ENCODE measurements at places on chromosomes 16 and 17. TPM values are rescaled to one million over a fixed set of nuclear protein-coding genes. Genes with fewer than 3 reads are reported as not detected.

DNA sequence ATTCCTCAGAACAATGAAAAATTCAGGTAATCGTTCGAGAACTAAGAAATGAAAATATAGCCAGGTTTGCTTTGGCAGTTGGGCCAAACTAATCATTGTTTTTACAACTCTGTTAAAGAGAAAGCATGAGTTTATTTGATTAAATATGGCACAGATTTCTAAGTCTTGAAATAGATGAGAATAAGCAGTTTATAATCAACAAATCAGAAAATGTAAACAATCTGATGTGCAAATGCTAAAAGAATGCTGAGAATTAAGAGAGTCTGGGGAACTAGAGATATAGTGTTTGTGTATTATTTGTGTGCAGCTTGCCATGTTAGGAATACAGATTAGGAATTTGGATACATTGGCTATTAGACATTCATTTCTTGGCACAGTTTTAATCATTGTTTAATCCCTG is 212.5 kb downstream of the TANC2 start:
- no peak for DNase-seq

- no peak for DNase-seq
These were observed 471 bp downstream of the PARD6A start for GRCh38 chr16:67661101-67661761.

GRCh38 chr16:789191-789850 is 901 bp downstream of the CHTF18 start:
- DNase-seq, result no peak

DNA sequence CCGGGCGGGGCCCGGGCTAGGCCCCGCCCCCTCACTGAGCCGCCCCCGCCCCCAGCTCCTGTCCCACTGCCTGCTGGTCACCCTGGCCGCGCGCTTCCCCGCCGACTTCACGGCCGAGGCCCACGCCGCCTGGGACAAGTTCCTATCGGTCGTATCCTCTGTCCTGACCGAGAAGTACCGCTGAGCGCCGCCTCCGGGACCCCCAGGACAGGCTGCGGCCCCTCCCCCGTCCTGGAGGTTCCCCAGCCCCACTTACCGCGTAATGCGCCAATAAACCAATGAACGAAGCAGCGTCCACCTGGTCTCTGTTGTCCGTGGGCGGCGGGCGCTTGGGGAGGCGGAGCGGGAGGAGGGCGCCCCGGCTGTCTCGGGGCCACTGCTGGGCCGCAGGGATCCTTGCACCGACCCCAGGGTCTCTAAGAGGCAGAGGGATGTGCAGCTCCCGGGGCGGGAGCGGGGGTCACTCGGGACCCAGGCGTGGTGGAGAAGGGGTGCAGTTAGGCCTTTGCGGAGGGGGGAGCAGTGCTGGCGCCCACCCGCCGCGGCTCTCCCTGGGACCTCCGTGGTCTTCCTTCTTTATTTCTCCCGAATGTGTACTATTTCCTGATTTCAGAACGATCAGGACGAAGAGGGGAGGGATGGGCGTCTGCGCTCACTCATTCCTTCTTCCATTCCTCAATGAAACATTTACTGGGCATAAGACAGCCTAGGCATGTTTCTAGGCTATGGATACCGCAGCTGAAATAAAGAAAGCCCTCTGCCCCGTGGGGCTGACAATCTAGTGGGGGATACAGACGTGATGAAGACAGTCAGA is 2.0 kb downstream of the HBZ start:
- peak; percentile 43 for DNase-seq

GRCh38 chr17:32528825-32529224 is 42.0 kb downstream of the CDK5R1 start:
- DNase-seq, result no peak

RTN4RL1 gene
- 4.9 TPM for total RNA-seq

Measured in MG63 (cell line).